GM03348 (cell line): ENCODE measurements at places on chromosomes 16 and 17.

DNA sequence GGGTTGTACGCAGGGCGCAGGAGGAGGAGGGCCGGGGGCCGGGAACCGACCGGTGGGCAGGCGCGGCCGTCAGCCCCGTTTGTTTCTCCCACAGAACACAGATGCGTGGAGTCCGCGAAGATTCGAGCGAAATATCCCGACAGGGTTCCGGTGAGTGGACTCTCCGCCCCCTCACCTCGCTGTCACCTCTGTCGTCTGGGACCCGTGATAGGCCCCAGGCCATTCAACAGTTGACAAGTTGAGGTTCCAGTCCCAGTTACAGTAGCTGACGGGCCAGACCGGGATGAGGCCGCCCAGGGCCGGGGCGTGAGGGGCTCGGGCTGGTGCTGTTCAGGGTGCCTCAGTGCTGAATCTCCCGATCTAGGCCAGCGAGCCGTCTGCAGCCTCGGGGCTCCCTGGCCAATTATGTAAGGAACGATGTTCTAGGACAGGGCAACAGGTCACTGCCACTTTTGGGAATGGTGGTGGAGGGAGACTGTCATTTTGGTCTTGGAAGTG is 628 bp downstream of the GABARAPL2 start:
- peak; percentile 43 for DNase-seq

DNA sequence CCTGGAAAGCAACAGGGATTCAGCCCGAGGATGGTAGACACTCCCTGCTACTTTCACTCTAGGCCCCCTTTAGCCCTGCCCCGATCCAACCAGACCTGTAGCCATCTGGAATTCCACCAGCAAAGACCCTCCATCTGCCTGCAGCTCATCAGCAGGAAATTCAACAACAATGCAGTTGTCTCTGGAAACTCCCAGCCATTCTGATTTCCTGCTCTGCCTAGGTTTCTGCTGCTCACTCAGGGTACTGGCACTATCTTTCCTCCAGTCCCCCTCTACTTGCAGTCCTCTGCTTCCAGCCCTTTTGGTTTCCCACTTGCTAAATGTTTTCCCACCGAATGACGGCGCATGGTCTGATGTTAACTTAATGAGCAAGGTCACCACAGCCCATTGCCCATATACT is 2.7 kb upstream of the SP6 start:
- no peak for DNase-seq

DNA sequence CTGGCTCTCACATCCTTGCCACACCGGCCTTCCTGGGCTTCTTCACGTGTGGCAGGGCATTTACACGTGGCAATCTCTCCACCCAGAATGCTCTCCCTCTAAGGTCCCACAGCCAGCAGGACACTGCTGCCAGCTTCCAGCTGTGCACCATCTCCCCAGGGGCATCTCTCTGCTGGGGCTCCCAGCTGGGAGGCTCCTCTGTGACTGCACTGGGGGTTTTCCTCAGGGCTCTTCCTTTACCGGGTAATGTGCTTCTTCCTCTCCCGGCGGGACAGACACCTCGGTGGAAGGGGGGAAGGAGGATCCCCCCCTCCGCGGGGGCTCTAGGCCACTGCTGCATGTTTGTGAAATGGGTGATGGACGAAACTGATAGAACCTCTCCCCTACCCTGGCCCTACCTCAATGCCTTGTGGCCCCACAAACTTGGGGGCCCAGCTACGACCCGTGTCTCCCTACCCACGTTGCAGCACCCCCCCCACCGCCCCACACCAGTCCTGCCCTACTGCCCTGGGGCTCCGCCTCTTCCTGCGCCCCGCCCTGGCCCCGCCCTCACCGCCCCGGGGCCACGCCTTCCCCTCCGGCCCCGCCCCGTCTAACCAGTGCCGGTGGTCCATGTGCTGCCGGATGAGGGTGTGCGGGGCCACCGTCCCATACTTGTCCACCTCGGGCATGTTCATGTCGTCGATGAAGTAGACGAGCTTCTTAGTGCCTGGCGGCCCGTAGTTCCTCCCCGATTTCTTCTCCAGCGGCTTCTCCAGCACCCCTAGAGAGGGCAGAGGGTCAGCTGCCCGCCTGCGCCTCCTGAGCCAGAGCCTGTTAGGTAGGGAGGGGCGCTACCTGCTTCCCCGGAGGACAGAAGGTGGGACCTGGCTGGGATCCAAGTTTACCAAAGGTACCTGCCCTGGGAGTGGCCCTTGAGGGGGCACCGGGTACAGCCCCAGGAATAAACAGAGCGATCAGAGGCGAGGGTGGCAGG is 92.6 kb downstream of the DNAH17 start:
- peak; percentile 87 for DNase-seq

DNA sequence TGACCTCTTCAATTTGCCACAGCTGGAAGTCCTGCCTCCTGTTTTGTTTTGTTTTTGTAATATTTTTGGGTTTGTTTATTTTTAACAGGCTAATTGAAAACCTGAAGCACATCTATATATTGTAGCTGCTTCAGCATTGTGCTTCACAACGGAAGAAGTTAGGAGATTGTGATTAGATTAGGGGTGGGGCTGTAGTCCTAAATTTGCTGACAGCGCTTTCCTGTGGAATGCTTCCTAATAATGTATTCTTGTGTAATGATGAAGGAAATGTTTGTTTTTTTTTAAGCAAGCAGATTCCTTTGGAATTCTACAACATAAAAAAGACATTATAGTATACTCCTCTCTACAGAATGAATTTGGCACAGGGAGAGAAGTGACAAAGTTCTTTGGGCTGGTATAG is 70.1 kb downstream of the NLK start:
- peak; percentile 26 for DNase-seq

GRCh38 chr16:84818989-84819643 is 669 bp upstream of the CRISPLD2 start:
- no peak for DNase-seq
